ENCODE measurements at places on chromosomes 12 and 14. TPM values are rescaled to one million over a fixed set of nuclear protein-coding genes. Genes with fewer than 3 reads are reported as not detected.

- peak; percentile 84 for DNase-seq
Measured at GRCh38 chr12:65891987-65892481, 67.8 kb downstream of the HMGA2 start.

DNA sequence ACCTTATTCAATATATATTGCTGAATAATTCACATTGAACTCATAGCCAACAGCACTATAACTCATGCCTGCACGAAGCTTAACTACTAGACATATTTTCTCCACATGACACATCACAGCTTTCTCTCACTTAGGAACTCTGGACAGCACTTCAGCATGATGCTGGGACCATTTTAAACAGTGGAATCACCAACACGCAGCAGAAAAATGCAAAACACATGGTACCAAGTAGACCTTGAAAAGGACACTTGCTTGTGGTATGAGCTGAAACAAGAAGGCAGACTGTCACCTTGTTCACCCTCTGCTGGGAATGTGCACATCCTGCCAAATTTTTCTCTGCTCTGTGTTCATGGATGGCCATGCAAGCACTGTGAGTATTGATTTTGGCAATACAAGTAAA lies 34.8 kb upstream of the CD9 start:
- DNase-seq = no peak

DNA sequence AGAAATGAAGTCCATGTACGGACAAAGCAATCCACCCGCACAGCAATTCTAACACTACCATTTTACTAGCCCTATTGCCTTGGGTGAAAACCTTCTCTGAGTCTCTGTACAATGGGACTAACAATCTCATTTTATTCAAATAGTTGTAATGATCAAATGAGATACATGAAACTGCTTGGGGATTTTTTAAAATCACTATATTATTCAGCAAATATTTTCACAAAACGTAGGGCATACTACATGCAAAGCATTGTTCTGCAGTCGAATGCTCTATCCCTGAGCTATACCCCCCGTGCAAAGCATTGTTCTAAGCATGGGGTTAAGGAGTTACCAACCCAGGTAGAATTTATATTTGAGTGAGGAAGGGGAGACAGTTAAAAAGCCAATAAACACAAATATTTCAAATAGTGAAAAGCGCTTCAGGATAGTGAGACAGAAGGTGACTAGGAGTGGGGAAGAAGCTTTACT lies 554 bp upstream of the ATF7 start:
- DNase-seq = peak; percentile 52

DNA sequence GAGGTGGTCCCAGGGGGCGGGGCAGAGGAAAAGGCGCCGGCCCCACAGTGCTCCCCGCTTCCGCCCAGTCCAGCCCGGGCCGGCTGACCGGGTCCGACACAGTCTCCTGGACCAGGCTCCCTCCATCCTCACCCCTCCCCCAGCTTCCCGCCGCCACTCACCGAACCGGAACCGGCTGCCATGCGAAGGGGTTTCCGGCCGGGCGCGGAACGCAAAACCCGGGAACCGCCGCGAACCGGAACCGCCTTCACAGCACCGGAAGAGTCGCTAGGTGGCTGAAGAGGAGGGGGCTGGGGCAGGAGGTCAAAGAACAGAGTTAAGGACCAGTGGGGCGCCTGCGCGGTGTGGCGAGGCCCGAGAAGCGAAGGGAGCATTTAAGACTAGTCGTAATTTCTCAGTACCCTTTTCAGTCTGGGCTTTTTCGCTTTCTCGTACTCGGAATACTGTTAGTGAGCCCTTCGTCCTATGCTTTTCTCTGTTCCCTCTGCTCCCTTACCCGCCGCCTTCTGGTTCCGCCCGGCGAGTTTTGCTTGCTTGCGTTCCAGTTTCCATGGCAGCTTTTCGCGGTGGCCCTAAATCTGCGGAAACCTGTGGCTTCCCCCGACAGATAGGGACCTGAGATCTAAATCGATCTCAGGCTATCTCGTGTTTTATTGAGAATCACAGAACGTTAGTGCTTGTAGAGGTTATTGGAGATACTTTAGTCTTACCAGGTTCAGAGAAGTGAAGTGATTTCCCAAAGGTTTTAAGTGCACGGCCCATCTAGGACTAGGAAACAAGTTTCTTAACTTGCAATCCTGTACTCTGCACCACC lies at the start of gene SENP1:
Gene SENP1, minus strand, starts transcription at position 213 of the 814 bp plus-strand sequence. CDS start 4,607 bp downstream, outside the sequence.
- DNase-seq = peak; percentile 89

- DNase-seq = peak; percentile 95
Measured at GRCh38 chr14:52124791-52125684, 56.2 kb upstream of the NID2 start.

GRCh38 chr12:562634-563033 lies 100.6 kb downstream of the NINJ2 start:
- peak; percentile 69 for DNase-seq

Gene HIP1R
- total RNA-seq = 19.4 TPM

All from osteoblast (primary cell).